Adrenal gland (tissue), 19 donors: ENCODE measurements at places on chromosomes 12 and 14. TPM values are rescaled to one million over a fixed set of nuclear protein-coding genes. Genes with fewer than 3 reads are reported as not detected.
A peak's percentile ranks its signal among the peaks of the same experiment; 100 is the strongest.

Gene TAMALIN
- 1.8 TPM for total RNA-seq

Gene IL26
- total RNA-seq: not detected

Gene DNAH10
- total RNA-seq: 0.06 TPM

Gene FERMT2
- 33.8 TPM for total RNA-seq

Gene GABARAPL1
- 129 TPM for total RNA-seq

DNA sequence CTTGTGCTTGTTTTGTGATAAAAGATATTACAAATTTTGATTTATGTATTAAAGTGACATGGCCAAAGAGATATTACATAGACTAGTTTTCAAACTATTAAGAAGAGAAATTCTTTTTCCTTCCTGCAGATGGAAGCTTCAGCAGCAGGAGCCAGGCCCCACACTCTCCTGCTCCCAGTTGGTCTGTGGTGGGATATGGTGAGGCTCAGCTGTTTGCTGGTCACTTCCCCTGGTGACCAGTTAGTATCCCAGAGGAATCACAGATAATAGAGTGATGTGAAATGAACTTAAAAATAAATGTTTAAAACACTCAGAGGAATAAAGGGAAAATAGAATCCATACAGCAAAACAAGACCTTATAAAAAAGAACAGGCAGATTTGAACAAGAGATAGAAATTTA is 154.7 kb downstream of the KTN1 start:
- no peak overlapping the region for H3K4me3 ChIP-seq
- H3K4me1 ChIP-seq: no peaks in the 10 kb centered on the region
- DNase-seq: no peak
- H3K27me3 ChIP-seq: no peaks in the 10 kb centered on the region

DNA sequence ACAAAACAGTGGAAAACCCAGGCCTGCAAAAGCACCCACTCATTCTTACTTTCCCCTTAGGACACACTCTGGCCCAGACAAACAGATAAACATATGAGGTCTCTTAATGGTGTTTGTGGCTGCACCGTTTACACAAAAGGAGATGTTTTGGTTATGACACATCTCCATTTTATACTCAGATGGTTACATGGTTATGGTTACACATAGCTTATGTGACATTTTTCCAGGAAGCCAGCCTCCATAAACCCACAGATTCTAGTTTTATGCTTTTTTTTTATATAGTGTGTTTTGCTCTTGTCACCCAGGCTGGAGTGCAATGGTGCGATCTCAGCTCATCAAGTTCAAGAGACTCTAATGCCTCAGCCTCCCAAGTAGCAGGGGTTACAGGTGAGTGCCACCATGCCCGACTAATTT is 3.5 kb upstream of the KLRD1 start:
- no peak for DNase-seq
- no peaks in the 10 kb centered on the region for H3K36me3 ChIP-seq
- no peak overlapping the region for H3K4me3 ChIP-seq
- H3K27me3 ChIP-seq: no peaks in the 10 kb centered on the region

GRCh38 chr12:104957719-104958000 is 430 bp downstream of the SLC41A2 start:
- peaks cover 14% of the 10 kb centered on the region for H3K4me1 ChIP-seq
- H3K36me3 ChIP-seq: no peaks in the 10 kb centered on the region
- no peaks in the 10 kb centered on the region for H3K27me3 ChIP-seq
- H3K27ac ChIP-seq: peak overlapping the region; percentile 89
- H3K4me3 ChIP-seq: no peak overlapping the region

- no peaks in the 10 kb centered on the region for H3K36me3 ChIP-seq
- no peak for DNase-seq
- H3K27me3 ChIP-seq: no peaks in the 10 kb centered on the region
Observed at GRCh38 chr12:102534899-102535298, 54.5 kb upstream of the IGF1 start.

DNA sequence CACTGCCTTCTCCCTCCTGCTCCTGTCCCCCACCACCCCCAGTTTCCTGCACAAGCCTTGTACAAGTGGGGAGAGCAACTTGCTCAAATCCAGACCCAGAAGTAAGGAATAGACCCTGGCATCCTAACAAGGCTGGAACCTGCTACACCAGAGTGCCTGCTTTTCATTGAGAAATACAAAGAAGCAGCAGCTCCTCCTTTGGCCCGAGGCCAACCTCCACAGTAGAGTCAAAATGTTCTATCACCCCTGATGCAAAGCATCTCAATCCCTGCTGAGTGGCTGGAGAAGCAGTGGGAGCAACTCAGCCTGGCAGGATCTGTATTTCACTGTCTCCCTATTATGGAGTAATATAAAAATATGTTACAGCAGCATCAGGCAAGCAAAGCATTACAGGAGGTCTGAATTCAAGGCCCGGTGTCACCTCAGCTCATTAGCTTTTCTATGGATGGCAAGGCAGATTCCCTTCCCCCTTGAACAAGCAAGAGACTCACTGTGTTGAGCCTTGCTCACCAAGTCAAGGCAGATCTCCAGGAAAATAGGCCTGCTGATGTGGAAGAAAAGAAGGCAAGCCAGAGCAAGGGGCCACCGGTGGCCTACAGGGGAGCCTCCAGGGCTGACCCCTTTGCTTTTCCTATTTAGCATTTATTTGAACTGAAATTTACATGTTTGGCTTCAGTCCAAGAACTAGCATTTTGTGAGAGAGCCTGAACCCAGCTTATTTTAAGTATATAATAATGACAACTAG is 186.3 kb upstream of the EGLN3 start:
- H3K4me1 ChIP-seq: no peaks in the 10 kb centered on the region
- H3K27me3 ChIP-seq: no peaks in the 10 kb centered on the region
- no peak overlapping the region for H3K4me3 ChIP-seq
- H3K36me3 ChIP-seq: no peaks in the 10 kb centered on the region
- no peak overlapping the region for H3K27ac ChIP-seq

DNA sequence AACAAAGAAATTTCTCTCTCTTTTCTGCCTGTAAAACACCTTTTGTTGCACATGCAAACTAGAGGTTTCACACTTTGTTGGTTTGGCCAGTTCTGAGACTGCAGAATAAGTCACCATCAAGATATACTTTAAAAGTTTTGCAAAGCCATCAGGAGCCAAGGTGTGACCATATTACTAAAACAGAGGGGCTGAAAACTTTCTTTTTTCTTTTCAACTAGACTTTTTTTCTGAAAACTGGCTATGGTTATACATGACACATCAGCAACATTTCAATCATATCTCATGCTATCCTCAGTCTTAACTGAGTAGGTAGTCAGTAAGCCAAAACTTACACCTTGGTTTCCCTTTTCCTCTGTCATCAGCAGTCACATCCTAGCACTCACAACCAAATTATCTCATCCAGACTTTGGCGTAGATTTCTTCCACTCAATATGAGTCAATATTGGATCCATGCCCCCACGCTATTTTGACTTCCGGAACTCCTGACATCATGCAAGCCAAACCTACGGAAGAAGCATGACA is 4.1 kb upstream of the IFNG start:
- no peak for DNase-seq
- H3K27me3 ChIP-seq: no peaks in the 10 kb centered on the region
- H3K4me3 ChIP-seq: no peak overlapping the region
- no peak overlapping the region for H3K27ac ChIP-seq
- no peaks in the 10 kb centered on the region for H3K4me1 ChIP-seq

DNA sequence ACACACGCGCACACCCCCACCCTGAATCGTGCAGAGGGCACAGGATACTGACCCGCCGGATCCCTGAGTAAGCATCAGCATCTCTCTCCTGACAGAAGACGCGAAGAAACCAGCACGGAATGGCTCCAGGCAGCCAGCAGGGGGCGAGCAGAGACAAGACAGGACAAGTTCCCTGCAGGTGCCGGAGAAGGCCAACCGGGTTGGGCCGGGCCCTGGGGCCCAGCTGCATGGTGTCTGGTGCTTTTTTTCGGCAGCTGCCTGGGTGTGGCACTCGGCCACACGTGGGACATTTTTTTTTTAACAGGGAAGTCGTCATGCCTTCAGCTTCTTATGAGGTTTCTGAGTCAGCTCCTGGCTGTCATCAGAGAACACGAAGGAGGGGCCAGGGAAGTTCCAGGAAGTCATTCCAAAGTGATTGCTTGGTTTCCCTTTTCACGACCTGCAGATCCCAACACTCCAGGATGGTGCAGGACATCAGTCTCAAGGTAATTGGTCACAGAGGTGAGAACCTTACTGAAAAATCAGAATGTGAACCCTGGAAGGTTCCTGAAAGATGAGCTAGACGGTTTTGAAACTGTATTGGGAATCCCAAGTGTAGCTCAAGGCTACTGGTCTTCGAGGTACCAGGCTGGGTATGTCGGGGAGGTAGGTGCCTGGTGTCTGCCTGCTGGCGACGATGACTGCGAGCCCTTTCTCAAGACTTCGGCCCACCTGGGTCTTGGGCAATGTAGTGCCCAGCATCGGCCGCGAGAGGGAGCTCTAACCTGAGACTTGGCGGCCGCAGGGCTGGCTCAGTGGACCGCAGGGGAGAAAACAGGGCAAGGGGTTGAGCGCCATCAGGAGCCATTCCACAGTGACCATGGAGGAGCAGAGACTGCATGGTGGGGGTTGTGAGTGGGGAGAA is 190.8 kb upstream of the PRMT8 start:
- no peaks in the 10 kb centered on the region for H3K27me3 ChIP-seq
- H3K4me3 ChIP-seq: no peak overlapping the region
- H3K27ac ChIP-seq: peak overlapping the region; percentile 65
- no peaks in the 10 kb centered on the region for H3K36me3 ChIP-seq
- peak; percentile 79 for DNase-seq

GRCh38 chr12:56687223-56688128 is 608 bp downstream of the PTGES3 start:
- no peaks in the 10 kb centered on the region for H3K36me3 ChIP-seq
- peak overlapping the region; percentile 99 for H3K27ac ChIP-seq
- peak; percentile 62 for DNase-seq
- no peaks in the 10 kb centered on the region for H3K27me3 ChIP-seq
- H3K4me1 ChIP-seq: peaks cover 39% of the 10 kb centered on the region
- peak overlapping the region; percentile 6 for H3K4me3 ChIP-seq

DNA sequence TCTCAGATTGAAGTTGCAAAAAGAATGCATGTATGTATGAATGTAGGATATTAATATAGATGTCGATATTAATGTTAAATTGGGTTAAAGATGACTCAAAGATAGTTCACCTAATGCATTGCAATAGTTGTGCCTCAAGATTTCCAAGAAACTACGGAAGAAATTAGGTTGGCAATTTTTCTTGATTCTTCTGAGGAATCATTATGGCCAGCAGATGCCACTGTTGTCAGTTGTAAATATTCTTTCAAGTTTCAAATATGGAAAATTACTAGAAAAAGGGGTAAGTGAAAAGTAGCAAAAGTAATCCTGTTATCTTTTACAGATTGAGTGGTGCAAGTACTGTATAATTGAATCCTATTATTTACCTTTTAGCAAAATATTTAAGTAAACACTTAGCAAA is 202.1 kb downstream of the ADAMTS20 start:
- H3K27ac ChIP-seq: no peak overlapping the region
- no peaks in the 10 kb centered on the region for H3K36me3 ChIP-seq
- H3K4me1 ChIP-seq: no peaks in the 10 kb centered on the region
- H3K4me3 ChIP-seq: no peak overlapping the region
- DNase-seq: no peak

DNA sequence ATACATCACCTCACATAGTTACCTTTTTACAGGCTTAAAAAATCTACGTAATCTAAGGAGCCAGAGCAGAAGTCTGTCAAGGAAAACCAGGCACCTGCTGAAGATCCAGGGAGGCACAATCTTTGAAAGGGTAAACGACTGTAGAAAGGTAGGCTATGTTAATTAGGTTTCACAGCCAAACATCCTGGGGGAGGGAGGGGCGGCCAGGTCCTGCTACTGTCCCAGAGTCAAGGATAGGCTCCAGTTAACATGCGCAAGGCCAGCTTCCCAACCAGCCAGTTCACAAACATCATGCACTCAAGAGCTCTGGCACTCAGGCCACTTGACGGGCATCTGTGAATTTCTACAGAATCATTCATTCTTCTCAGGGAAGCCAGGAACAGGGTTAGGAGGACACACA is 22.9 kb downstream of the NIN start:
- DNase-seq: no peak
- no peaks in the 10 kb centered on the region for H3K36me3 ChIP-seq
- H3K27ac ChIP-seq: no peak overlapping the region
- no peak overlapping the region for H3K4me3 ChIP-seq
- no peaks in the 10 kb centered on the region for H3K27me3 ChIP-seq

- H3K36me3 ChIP-seq: no peaks in the 10 kb centered on the region
- H3K27me3 ChIP-seq: no peaks in the 10 kb centered on the region
- DNase-seq: no peak
- no peaks in the 10 kb centered on the region for H3K4me1 ChIP-seq
- no peak overlapping the region for H3K27ac ChIP-seq
Observed at GRCh38 chr12:30047516-30048254, 263.9 kb upstream of the TMTC1 start.

GRCh38 chr12:16610001-16610585 is 4.1 kb upstream of the LMO3 start:
- H3K27ac ChIP-seq: no peak overlapping the region
- no peak for DNase-seq
- H3K36me3 ChIP-seq: no peaks in the 10 kb centered on the region
- H3K4me3 ChIP-seq: no peak overlapping the region
- no peaks in the 10 kb centered on the region for H3K27me3 ChIP-seq

DNA sequence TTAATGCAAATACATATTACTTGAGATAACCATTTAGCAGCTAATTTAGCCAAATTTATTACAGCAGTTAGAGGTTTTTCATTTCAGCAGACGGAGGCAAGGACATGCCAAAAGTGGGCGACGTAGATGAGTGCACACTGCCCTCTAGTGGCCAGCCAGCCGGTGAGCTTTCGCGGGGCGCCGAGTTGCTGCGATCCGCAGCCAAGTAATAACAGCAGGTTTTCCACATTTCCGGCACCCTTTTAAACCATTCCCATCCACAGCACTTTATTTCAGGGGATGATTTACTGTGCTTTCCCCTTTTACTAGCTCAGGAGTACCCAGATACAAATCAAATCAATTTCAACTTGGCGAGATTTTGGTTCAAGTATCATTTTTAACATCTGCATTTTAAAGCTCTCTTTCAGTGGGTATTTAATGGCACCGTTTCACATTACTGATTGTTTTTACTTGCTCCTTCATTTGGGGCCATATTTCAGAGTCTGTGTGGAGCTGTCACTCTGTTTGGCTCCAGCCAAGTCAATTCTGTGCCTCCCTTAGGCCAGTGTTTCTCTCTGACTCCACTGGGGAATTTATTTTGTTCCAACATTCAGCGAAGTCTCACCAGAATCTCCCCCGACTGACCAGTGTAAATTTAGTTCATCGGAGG is 158.0 kb downstream of the EGLN3 start:
- no peaks in the 10 kb centered on the region for H3K36me3 ChIP-seq
- H3K4me1 ChIP-seq: peaks cover 5% of the 10 kb centered on the region
- no peaks in the 10 kb centered on the region for H3K27me3 ChIP-seq

- no peaks in the 10 kb centered on the region for H3K4me1 ChIP-seq
- no peaks in the 10 kb centered on the region for H3K36me3 ChIP-seq
- no peaks in the 10 kb centered on the region for H3K27me3 ChIP-seq
- DNase-seq: no peak
- H3K4me3 ChIP-seq: no peak overlapping the region
- H3K27ac ChIP-seq: no peak overlapping the region
Observed at GRCh38 chr14:95440951-95441350, 75.5 kb downstream of the SYNE3 start.

DNA sequence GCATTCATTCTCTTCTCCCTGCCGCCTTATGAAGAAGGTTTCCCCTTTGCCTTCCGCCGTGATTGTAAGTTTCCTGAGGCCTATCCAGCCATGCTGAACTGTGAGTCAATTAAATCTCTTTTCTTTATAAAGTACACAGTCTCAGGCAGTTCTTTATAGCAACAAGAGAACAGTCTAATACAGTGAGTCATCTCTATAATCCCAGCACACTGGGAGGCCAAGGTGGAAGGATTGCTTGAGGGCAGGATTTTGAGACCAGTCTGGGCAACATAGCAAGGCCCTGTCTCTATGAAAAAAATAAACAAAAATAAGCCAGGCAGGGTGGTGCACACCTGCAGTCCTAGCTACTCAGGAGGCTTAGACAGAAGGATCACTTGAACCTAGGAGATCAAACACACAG is 259.9 kb downstream of the CEP128 start:
- no peak overlapping the region for H3K4me3 ChIP-seq
- no peak for DNase-seq
- H3K27me3 ChIP-seq: no peaks in the 10 kb centered on the region
- no peaks in the 10 kb centered on the region for H3K4me1 ChIP-seq
- no peak overlapping the region for H3K27ac ChIP-seq
